ENCODE measurements at places on chromosomes 16 and 17.

DNA sequence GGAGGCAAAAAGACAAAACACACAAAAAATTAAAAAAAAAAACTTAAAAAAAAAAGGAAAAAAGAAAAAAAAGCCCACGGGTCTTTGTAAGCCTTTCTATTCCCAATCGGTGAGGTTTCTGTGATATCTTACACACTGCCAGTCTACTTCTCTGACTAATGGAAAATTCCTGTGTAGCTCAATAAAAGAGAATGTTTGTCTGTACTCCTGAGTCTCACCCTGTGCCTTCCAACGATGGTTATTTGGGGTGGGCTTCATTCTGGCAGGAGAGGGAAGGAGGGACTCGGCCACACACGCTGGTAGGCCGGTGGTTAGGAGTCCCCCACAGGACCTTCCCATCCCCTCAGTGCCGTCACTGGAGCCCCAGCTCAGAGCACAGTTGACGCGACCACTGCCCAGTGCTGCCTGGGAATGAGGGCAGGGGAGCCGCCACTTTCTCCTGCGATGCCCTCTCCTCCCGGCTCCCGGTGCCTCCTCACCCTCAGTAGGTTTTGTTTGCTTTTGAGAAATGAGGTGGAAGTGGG, 68.0 kb downstream of the AMFR start:
- DNase-seq = no peak

DNA sequence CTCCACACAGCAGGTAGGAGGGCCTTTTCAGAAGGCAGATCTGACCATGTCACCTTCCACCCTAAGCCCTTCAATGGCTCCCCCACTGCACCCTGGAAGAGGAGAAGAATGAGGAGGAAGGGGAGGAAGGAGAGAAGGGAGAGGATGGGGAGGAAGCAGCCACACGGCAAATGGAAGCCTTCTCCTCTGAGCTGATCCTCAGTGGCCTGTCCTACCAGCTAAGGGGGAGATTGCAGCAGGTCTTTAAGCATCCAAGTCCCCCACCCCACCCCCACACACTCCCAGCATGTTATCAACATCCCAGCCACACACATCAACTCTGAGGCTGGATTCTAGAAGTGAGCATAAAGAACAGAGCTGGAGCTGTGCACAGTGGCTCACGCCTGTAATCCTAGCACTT, 46.2 kb upstream of the RBFOX3 start:
- no peak for DNase-seq

DNA sequence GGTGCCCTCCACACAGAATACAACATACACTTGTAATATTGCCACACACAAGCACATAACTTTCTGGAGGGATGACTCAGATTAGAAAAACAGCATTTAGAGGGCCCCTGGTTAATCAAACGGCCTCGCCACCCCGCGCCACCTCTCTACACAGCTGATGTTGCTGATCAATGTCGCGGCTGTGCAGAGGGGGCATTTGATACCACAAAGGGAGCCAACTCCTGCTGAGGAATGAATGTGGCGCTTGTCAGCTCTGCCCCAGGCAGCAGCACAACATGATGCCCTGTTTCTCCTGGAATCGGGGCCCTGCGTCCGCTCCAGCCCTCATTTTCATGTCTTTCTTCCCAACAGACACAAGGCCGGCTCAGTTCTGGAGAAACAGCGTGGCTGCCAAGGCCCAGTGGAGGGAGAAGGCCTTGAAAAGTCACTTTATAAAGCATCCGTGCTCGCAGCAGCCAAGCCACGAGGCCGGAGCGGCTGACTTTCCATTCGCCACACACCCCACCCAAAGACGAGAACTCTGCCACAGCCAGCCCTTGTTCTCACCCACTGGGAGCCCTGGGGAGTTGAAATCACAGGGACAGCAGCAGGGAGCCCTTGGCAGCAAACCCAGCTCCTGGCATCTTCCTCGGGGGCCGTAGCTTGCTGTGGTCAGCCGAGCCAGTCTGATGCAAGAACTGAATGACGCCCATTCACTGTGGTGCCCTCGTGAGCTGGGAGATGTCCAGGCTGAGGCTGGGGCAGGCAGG, 65.6 kb downstream of the XYLT1 start:
- DNase-seq = no peak

- DNase-seq = no peak
These were observed 41.9 kb downstream of the MEAK7 start for GRCh38 chr16:84462296-84463210.

DNA sequence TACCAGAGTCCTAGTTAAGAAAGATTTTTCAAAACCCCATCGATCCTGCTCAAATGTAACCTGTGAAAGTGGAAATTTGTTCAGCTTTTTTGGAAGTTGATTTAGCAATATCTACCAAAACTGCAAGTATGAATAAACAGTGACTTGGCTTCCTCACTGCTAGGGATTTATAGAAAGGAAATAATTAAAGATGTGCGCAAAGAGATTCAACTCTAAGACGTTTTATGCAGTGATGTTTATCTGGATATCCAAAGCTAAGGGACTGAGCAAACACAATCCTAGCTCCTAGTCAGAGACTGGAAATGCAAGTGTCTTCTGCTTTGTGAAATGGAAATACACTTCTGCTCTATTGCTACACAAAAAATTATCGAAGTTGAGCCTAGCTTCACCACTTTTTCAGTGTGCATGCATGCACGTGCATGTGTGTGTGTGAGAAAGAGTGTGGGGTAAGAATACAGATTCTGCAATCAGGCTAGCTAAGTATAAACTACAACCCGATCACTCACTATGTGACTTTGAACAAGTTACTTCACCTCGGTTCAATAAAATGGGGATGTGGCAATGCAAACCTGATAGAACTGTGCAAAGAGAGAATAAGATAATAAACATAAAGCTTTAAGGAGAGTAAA, 52.1 kb upstream of the FOXF1 start:
- DNase-seq = no peak

DNA sequence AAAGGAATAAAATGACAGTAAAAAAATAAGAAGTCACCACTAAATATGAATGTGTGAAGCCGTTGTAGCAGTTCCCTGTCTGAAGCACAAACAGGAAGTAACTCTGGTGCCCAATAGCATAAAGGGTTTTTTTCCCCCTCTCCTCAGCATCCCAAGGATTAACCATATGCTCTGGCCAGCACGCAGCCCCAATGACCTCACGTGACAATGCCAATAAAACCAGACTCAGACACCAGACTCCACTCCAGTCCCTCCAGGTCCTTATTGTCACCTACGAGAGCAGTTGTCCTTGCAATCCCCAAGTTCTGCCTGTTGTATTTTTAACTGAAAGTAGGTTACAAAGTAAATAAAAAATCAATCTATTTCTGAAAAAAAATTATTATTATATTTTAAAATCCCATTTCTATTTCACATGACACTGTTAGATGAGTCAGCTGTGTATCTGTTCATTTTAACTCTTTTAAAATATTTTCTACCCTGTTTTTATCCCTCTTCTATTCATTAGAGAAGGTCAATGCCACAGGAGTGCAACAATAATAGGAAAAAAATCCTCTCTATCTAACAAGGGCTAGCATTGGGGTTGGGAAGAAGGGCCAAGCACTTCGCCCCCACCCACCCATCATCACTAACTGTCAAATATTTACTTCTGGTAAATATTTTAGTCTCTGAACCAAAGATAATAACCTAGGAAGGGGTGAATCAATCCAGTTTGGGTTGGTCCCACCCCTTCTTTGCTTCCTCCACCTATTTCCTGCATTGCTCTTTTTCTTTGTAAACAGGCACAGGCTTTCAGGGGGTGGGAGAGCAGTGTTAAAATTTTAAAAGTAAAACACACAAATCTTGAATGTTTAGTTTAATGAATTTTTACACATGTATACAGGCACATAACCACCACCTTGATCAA, 6.6 kb downstream of the PRAC1 start:
- DNase-seq = no peak

- DNase-seq = no peak
These were observed 655 bp downstream of the HIRIP3 start for GRCh38 chr16:29994600-29995323.

DNA sequence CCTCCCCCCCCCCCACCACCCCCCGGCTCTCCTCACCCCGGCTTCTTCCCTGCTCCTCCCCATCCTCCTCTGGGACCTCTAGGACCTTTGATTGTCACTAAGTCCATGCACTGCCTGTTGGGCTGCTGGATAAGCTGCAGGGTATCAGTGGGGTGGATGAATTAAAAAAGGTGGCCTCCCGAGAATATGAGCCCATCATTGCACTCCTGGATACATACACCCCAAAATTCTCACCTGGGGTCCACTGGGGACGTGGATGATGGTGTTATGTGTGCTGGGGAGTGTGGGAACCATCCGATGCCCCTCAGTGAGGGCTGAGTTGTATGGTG, 88.8 kb downstream of the IRF8 start:
- no peak for DNase-seq

GRCh38 chr16:86396901-86397311, 113.4 kb upstream of the FOXF1 start:
- DNase-seq = no peak

- no peak for DNase-seq
These were observed 3.5 kb upstream of the ACSM3 start for GRCh38 chr16:20760346-20760745.

DNA sequence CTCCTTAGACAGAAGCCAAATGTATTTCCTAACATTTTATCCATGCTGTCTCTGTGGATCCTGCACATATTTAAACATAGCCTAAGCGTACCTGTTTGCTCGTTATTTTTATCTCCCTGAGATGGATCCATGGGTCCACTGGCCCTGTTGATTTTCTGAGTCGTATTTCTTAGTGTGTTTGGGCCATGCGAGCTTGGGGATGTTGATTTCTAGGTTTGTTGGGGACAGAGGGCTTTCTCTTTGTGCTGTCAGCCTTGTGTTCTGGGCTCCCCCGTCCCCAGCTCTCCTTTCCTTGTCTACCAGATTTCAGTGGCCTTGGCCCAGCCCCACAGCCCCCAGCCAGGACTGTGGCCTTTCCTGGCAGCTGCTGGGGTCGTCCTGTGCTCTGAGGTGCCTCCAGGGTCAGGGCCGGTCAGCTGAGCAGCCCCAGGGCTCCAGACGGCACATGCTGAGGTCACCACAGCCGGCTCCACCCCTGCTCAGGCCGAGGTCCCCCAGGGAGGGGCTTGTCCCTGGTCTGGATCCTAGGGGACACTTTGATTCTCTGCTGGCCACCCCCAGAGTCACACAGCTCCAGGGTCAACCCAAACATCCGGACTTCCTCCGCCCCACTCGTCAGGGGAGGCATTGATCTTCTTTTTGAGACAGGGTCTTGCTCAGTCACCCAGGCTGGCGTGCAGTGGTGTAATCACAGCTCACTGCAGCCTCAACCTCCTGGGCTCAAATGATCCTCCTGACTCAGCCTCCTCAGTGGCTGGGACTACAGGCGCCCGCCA, 4.4 kb downstream of the SSTR5 start:
- DNase-seq = no peak

DNA sequence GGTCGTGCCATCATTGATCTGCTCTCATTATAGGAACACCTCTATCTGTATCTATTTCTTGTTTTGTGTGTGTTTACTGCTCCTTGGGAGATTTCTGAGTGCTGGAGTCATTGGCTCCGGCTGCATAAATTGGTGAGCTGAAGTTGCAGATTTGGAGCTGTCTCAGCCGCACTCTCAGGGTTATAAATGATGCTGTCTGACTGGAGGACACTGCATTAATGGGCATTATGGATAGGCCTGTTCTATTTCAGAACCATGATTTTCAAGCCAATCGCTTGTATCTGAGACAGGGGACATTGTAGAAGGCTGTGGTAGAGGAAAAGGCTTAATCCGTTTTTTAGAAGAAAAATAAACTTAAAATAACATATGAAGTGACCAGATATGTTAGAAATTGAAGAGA, 126.4 kb upstream of the KIF2B start:
- no peak for DNase-seq

DNA sequence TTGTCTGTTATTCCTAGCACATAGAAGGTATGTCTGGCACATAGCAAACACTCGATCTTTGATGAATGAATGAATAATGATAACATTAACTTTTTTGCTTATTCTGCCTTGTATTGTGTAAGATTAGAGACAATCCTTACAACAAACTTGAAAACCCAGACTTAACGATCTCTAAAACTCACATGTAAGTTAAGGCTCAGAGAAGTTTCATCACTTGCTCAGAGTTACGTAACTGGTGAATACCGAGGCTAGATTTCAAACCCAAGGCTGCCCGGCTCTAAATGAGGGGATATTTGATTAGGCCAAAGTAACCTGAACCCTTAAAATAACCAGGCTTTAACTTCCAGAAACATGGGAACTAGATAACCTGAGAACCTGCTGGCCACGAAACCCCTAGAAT, 22.3 kb downstream of the CAPNS2 start:
- no peak for DNase-seq

DNA sequence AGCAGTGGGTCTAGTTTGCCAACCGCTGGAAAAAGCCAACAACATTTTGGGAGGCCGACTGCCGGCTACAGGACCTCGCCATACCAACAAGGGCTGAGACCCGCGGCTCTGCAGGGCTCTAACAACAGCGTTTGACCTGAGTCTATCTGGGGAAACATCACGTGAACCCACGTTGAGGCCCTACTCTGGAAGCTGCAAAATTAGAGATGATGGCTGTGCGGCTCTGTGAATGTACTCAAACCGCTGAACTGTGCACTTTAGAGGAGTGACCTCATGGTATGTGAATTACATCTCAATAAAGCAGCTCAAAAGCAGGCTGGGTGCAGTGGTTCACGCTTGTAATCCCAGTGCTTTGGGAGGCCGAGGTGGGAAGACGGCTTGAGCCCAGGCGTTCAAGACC, 10.1 kb upstream of the CEP295NL start:
- no peak for DNase-seq

GRCh38 chr16:8084302-8084701, 506.0 kb downstream of the TMEM114 start:
- DNase-seq = no peak

DNA sequence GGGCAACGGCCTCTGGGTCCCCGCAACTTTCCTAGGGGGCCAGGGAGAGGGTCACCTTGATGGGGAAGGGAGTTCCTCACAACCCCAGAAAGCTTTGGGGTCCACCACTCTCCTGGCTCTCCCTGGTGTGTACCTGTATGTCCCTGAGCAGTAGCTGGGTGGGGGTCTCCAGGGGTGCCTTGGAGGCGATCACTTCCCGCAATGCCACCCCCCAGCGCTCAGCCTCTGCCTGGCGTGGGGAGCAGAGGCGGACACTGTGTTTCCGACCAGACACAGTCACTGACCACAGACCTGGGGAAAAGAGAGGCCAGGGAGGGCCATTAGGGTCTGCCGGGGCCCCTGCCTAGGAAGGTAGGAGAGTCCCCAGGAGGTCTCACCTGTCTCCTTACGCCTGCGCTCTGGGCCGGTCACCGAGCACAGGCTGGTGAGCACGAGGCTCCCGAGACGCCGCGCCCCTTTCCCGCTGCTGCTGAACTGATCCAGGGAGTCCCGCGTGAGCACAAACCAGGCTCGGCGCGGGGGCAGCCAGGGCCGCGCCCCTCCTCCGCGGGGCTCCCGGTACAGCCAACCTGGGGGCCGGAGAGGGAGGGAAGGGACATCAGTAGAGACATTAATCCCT, 3.4 kb downstream of the PLEKHH3 start:
- no peak for DNase-seq

- DNase-seq = no peak
These were observed 622 bp downstream of the TOM1L2 start for GRCh38 chr17:17971431-17972125.

GRCh38 chr16:80554033-80554432, 13.2 kb downstream of the DYNLRB2 start:
- no peak for DNase-seq

Measured in iPS DF 6.9 (cell line).